LoVo (cell line): ENCODE measurements at places on chromosomes 4 and X.

DNA sequence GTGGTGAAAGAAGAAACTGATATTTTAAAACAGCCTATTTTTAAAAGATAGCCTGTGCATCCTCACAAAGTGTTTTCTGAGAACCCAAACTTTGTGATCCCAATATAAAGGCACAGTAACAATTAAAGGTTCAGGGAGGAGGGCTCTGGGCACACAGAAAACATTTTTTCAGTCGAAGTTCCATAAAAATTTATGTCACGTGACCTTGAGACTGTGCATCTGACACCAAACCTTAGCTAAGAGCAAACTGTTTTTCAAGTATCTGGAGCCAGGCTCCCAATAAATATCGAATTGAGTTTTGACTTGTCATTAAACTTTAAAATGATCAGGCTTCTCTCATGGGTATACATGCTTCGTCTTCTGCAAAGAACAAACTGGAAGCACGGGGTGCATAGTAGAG, 177.9 kb downstream of the BEND2 start:
- no peak for DNase-seq

DNA sequence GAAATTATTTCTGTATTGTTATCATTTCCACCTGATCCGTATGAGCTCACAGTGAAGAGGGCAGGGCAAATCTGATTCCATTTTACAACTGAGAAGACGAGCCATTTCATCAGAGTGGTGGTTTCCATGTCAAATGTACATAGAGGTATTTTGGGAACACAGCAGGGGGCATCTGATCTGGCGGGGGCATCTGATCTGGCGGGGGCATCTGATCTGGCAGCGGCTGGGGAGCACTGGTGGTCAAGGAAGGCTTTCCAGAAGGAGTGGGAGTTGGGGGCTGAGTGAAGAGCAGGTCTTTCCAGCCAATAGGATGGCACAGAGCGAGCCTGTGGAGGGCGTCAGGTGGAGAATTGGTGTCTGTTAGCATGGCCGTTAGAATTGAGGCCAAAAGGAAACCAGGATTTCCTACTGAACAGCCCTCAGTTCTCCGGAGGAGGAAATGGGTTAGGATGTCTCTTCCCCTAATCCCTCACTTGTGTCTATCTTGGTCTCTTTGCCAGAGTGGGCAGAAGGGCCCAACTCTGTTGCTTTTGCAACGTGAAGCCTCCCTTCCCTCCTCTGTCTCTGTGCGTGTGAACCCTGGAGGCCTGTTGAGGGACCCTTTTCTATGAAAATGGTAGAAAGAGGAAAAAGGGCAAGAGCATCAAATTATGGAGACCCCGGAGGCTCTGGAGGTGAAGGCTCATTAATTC, 41.3 kb downstream of the RHOH start:
- no peak for DNase-seq

DNA sequence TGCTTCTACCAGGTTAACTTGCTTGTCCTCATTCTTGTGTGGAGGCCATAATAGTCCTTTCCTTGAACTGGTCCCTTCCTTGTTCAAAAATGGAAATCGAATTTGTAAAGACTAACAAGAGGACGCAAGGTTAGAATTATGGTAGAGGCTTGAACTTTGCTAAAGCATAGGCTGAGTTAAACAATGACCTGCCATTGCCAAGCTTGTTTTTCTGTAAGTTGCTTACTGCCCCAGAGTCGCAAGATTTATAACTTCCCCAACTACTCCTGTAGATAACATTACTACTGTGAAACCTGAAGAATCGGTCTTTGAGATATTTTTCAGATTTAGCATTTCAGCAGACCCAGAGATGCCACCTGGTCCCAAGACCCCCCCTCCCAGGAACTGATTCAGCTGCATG, 45.3 kb downstream of the RAB33B start:
- no peak for DNase-seq

- DNase-seq, result no peak
Observed at GRCh38 chr4:183241322-183241640, 78.8 kb downstream of the CLDN22 start.

DNA sequence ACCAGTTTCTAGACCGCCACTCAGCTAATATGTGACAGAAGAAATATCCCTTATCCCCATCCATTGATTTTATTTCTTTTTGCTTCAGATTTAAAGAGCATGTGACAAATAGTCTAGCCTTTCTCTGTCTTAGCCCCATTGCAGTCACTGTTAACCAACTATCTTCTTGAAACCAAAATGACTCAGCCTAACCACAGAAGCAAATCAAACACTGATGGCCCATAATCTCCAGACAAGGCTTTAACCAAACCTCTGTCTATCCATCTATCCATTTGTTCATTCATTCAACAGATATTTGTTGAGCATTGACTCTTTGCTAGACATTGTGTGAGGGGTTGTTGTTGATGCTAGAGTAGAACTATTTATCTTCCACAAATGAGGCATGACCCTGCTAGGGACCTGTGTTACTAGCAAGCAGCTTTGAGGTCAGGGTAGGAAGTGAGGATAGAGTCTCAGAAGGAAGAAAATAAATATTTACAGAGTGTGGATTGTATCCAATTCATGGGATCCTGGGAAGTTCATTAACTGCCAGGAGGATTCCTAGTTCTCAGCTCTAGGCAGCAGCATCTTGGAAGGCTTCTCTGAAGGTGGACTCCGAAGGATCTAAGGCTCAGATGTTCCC, 22.5 kb downstream of the HNRNPH2 start:
- no peak for DNase-seq

- DNase-seq, result no peak
Observed at GRCh38 chr4:13645075-13645474, 17.6 kb upstream of the BOD1L1 start.

- no peak for DNase-seq
Observed at GRCh38 chrX:2425286-2426071, 75.3 kb downstream of the DHRSX start.

- DNase-seq, result no peak
Observed at GRCh38 chrX:150164971-150165600, 198.0 kb upstream of the MAMLD1 start.

- no peak for DNase-seq
Observed at GRCh38 chr4:178812866-178813265, 1370.6 kb upstream of the AGA start.

- peak; percentile 40 for DNase-seq
Observed at GRCh38 chrX:39946822-39947221, 150.9 kb downstream of the BCOR start.

DNA sequence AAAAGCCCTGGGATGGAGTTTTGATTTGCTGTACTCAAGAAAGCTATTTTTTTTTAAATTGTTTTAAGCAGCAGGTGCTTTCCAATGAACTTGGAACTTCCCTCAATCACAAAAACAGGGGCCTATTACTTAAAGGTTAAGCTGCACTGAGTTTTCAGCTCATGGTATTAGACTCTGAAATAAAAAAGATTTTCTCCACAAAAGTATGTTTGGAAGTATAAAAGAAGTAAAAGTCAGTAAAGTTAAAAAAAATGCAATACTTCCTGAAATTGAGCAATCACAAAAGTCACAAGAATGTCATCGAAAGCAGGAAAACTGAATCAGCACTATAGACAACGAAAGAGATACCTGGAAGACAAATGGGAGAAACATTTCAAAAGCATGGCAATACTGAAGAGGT, 38.9 kb upstream of the PLAC8 start:
- DNase-seq, result no peak

DNA sequence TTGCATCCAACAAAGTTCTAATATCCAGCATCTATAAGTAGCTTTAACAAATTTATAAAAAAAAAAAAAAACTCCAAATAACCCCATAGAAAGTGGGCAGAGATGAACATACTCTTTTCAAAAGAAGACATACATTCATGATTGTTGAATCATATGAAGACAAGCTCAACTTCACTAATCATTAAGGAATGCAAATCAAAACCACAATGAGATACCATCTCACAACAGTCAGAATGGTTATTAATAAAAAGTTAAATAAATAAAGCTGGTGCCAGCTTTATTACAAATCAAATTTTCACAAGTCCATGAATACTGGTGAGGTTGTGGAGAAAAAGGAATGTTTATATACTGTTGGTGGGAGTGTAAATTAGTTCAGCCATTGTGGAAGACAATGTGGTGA, 592.0 kb downstream of the IQCM start:
- no peak for DNase-seq
